ENCODE measurements at places on chromosomes 2 and 18. TPM values are rescaled to one million over a fixed set of nuclear protein-coding genes. Genes with fewer than 3 reads are reported as not detected.

- no peaks in the 10 kb centered on the region for H3K4me1 ChIP-seq
- H3K36me3 ChIP-seq = no peaks in the 10 kb centered on the region
- H3K27ac ChIP-seq = no peak overlapping the region
- no peak for DNase-seq
- H3K27me3 ChIP-seq = no peaks in the 10 kb centered on the region
- H3K4me3 ChIP-seq = no peak overlapping the region
Measured at GRCh38 chr18:38460657-38461056, 895.1 kb upstream of the CELF4 start.

- DNase-seq = no peak
- no peak overlapping the region for H3K4me3 ChIP-seq
- peaks cover 13% of the 10 kb centered on the region for H3K36me3 ChIP-seq
Measured at GRCh38 chr2:61109291-61109690, 43.6 kb downstream of the SANBR start.

DNA sequence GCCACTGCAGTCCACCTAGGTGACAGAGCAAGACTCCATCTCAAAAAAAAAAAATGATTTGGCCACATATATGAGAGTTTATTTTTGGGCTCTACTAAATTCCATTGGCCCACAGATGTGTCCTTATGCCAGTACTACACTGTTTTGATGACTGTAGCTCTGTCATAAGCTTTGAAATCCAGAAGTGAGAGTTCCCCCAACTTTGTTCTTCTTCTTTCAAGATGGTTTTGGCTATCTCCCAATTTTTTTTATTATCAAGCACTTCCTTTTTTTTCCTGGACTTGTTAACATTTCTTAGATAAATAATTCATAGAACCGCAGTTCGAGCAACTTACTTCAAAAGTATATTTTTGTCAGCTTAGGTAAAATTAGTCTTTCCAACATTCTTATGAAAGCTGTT lies 96.9 kb downstream of the TSHZ1 start:
- no peaks in the 10 kb centered on the region for H3K4me1 ChIP-seq
- no peak overlapping the region for H3K4me3 ChIP-seq
- H3K36me3 ChIP-seq = no peaks in the 10 kb centered on the region
- no peak overlapping the region for H3K27ac ChIP-seq
- no peaks in the 10 kb centered on the region for H3K27me3 ChIP-seq
- DNase-seq = no peak

DNA sequence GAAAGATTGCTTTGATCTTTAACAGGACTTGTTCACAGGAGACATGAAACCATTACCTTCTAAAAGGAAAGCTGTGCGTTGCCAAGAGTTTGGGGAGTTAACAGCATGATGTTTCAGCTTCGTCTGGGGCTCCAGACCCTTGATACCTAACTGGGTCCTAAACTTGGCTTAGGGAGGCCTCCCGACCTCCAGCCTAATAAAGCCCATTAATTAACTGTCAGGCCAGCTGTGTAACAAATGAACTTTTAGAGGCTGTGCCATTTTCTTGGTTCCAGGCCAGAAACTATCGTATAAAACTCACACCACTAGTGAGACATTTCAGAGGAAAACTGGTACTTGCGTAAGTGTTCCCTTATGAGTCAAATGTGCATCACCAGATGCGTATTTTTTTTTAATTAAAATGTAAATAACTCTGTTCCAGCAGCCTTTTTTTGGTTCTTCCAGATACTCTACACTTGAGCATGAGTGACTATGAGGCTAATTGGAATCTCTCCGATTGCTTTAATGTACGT lies 236.5 kb downstream of the BCL2 start:
- peaks cover 3% of the 10 kb centered on the region for H3K27me3 ChIP-seq
- H3K4me1 ChIP-seq = no peaks in the 10 kb centered on the region
- H3K36me3 ChIP-seq = no peaks in the 10 kb centered on the region
- H3K4me3 ChIP-seq = no peak overlapping the region
- no peak overlapping the region for H3K27ac ChIP-seq
- peak; percentile 14 for DNase-seq

DNA sequence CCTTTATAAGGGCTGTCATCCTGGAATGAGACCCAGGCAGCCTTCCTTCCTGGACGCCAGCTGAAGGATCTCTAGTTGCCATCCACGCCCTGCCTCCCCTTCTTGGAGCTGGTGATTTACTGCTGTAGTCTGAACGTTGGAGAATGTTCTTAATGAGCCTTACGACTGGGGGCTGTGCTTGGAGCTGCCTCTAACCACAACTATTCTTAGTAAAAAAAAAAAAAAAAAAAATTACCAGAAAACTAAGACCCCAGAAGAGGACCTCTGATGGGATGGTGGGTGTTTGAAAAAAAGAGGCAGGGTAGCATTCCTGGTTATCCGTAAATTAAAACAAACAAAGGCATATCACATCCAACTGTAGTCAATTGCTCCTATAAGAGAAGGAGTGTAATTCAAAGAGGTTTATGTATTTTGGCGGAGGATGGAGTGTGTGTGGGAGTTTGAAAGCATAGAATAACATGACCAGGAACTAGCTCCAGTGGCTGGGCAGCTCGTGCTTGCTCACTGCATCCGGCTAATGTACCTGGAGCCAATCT lies 105.4 kb downstream of the QPCT start:
- H3K4me1 ChIP-seq = peaks cover 3% of the 10 kb centered on the region
- no peaks in the 10 kb centered on the region for H3K27me3 ChIP-seq

DNA sequence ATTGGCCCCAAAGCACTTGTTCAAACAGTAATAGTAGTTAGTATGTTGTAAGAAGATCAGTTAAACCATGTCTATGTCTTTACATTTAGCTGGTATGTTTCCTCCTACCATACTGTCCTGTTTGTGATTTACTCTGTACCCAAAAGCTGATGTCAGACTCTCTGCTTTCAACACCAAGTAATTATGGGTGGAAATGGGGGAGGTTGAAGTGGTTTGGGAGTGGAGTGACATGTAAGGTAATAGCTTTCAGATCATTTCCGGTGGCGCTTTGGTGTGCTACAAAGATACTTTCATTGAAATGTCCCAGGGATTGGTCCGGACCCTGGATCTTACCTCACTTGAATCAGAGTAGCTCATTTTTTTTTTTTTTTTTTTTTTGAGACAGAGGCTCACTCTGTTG lies 39.7 kb upstream of the TGIF1 start:
- peaks cover 8% of the 10 kb centered on the region for H3K4me1 ChIP-seq
- DNase-seq = no peak
- no peak overlapping the region for H3K27ac ChIP-seq
- no peaks in the 10 kb centered on the region for H3K27me3 ChIP-seq

MOGAT1 gene
- total RNA-seq = not detected

UPP2 gene
- total RNA-seq = not detected

SIX3 gene
- not detected for total RNA-seq

MC5R gene
- not detected for total RNA-seq

Data from SJSA1 (cell line).